ENCODE measurements at places on chromosomes 7 and 10.

DNA sequence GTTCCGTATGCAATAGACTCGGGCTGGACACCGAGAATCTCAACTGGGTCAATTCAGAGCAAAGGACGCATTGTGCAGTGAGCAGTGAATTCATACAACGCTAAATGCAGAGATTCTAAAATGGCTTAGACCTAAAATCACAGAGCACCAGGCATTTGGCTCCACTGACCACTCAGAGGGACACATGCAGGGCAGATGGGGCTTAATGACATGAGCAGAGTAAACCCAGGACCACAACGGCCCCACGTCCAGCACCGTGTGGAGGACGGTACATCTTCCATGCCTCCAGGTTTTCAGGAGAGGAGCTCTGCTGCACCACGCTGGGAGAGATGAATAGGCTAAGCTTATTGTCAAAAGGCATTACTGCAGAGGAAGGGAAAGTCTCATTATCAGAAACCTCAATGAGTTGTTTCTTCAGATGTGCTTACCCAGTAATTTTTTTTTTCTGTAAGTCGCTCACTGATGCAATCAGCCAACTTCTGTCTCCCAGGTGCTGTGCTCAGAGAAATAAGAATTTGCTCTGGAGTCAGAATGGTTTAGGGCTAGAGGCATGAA, 555.0 kb downstream of the PTPRN2 start:
- DNase-seq, result no peak

DNA sequence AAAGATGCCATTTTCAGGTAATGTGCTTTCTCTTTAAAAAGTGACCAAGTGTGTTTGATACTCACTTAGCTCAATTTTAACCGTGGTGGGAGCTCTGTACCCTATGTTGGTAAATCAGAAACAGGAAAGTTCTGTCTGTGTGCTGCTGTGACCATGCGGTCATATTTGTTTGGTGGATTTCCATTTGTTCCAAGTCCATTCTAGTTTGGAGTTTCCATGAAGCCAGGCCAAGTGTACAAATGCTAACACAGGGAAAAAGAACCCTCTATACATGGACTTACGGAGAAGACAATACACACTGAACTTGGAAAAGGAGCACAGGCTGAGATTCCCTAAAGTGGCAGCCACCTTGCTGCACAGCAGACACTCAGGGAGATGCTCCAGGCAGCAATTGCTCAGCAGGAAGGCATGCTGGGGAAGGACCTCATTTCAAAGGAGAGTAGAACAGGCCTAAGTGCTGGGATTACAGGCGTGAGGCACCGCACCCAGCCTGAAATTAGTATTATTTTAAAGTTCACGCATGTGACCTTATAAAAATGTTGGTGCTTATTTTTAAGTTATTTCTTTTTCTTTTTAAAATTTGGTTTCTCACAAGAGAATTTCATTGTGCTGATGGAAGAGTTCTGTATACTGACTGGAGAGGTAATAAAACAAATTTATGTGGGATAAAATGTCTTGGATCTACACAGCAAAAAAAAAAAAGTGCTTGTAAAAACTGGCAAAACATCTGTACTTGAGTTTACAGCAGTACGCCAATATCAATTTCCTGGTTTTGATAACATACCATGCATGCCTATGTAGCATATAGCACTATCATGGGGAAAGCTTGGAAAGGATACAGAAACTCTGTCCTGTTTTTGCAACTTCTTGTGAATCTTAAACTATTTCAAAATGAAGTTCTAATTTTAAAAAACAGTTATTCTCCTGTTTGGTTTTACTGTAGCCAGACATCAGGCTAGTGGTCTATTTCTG, 436.2 kb downstream of the KCNMA1 start:
- DNase-seq, result no peak

DNA sequence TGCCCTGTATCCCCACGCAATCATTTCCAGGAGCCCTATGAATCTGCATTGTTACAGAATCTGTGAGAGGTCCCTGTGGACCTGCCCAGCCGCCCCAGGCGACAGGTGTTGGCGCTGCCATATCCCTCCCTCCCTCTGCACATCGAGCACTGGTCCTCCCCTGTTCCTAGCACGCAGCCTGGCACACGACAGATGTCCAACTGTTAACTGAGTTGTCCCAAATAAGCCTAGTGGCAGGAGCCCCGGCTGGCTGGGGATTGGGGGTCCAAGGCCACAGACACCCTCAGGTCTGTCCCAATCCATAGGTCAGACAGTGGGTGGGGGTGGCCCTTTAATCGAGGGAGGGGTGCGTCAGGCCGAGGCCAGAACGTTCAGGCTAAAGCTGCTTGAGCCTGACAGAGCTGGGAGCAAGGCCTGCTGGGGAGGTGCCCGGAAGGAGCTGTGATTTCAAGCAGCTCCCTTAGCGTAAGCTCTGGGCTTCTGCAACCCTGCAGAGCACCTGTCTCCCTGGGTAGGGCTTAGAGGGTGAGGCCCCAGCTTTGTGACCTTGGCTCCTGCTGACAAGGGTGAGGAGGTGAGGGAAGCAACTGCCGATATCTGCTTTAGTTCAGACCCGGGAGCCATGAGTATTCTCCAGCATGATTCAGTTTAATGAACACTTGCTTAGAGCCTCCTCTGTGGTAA, 40.1 kb downstream of the ADRA2A start:
- DNase-seq, result no peak

- DNase-seq, result no peak
Measured at GRCh38 chr7:13496976-13497375, 492.5 kb downstream of the ETV1 start.

GRCh38 chr7:44239361-44239760, 38.6 kb downstream of the YKT6 start:
- no peak for DNase-seq

DNA sequence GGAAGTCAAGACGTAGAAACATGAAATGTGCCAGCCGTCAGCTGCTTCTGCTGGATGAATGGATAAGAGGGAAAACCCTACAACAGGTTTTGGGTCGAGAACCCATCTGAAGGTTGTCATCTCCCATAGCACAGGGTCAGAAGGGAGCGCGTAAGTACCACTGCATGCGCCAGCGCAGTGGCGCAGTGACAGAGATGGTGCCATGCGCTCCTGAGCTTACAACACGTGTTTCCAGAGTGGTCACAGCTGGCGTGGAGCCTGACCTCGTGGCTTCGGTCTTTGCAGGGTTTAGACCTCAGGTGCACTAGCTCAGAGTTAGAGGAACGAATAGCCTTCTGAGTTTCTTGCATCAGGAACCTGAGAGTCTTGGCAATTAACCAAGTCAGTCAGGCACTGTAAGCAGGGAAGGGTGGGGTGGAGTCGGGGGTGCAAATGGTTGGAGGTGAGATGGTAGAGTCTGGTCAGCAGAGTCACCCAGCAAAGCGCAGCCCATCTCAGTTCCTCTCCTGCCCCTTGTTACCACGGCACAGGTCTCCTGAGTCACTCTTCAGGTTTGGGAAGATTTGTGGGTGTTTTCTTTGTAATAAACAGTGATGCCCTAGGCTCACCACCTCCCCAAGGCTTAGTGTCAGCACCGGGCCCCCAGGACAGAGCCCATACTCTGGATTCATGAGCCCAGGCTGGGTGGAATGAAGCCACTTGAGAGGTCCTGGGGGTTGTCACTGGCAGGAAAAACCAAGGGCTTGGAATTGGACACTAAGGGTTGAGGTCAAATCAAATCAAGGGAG, 84.1 kb upstream of the PPIF start:
- DNase-seq, result no peak

- DNase-seq, result no peak
Measured at GRCh38 chr10:68109331-68109730, at the start of gene MYPN. TSS of gene MYPN (plus strand) at chr10:68109488. CDS start at chr10:68121439, 11,951 bp downstream.

- no peak for DNase-seq
Measured at GRCh38 chr7:134777908-134778580, 1.4 kb upstream of the CALD1 start.
